ENCODE measurements at places on chromosomes 16 and 17.

DNA sequence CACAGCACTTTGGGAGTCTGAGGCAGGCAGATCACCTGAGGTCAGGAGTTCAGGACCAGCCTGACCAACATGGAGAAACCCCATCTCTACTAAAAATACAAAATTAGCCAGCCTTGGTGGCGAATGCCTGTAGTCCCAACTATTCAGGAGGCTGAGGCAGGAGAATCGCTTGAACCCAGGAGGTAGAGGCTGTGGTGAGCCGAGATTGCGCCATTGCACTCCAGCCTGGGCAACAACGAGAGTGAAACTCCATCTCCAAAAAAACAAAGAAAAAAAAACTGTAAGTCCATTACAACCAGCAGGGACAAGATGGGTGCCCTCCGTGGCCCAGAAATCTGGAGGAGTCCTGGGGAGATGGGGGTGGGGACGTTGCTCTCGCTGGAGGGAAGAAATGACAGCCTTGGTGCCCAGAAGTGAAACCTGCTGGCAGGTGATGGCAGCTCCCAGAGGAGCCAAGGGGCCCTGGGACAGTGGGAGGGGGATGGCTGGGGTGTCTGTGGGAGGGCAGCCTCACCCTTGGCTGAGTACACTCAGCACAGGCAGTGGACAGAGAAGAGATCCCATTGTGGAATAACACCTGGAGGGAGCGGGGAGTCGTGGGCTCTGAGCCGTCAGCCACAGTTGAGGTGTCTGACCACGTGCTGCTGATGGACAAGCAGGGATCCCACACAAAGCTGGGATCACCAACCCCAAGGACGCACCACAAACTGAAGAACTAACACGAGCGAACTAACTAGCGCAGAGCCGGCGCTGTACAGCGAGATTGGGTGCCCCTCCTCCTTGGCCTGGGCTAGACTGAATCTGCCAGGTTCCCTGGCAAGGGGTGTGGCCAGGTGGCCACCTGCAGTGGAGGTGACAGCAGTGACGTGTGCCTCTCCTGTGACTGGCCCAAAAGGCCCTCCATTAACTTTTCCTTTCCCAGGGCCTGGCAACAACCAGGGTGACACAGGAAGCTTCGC is 46.9 kb upstream of the BAHCC1 start:
- no peak for DNase-seq

GRCh38 chr17:8018436-8018835 is 16.0 kb downstream of the GUCY2D start:
- no peak for DNase-seq

DNA sequence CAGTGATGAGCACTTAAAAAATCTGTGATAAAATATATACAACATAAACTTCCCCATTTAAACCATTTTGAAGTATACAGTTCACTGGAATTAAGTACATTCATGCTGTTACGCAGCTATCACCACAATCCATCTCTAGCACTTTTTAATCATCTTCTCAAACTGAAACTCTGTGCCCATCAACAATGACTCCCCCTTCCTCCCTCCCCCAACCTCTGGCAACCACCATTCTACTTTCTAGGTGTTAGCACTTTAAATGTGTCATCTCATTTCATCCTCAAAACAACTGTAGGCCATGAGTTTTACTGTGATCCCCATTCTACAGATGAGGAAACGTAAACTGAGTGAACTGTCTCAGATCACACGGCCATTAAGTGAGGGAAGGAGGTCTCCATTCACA is 13.8 kb upstream of the TMEM98 start:
- DNase-seq: no peak

- DNase-seq: no peak
Measured at GRCh38 chr16:71467810-71468209, 5.8 kb upstream of the ZNF23 start.

GRCh38 chr16:82358161-82358560 is 188.1 kb upstream of the MPHOSPH6 start:
- no peak for DNase-seq

GRCh38 chr17:67487506-67487905 is 110.4 kb downstream of the PITPNC1 start:
- DNase-seq: no peak

DNA sequence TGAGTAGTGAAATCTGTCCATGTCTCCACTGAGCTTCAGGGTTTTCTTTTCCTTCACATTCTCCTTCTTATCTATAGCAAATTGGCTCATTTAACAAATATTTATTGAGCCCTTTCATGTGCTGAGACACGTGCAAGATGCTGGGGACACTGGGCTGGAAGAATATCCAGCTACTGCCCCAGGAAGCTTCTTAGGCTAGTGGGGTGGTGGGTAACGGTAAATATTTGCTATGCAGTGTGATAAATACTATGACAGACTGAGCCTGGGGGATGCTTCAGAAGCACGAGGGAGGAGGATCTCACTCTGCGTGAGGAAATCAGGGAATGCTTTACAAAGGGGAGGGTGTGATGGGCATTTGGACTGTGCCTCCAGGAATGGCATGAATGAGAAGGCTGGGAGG is 524.1 kb downstream of the GRIN2A start:
- no peak for DNase-seq

DNA sequence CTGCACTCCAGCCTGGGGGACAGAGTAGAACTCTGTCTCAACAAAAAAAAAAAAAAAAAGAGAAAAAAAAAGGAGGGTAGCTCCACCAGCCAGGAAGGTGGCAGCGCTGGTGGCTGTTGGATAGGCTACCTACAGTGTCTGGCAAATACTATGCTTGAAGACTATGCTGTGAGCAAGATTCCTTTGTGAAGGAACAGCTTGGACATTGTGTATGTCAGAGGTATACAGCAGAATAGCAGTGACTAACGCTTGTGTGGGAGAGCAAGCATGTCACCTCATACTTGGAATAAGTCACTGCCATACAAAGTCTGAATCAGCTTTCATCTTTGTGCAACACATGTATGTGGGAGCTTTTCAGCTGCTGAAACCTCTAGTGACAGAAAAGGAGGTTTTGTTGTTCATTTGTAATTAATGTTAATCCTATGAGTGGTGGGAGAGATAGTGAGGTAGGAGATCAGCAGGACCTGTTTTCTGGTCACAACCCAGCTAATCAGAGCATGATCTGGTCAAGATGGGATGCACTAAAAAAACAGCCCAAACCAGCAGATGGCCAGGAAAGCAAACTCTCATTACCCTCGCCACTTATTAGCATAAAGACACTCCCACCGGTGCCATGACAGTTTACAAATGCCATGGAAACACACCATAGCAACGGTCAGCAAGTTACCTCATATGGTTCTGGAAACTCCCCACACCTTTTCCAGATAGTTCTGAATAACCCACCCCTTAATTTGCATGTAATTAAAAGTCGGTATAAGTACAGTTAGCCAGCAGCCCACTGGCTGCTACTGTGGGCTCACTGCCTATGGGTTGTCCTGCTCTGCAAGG is 6.8 kb upstream of the ITGAD start:
- DNase-seq: no peak

- no peak for DNase-seq
Measured at GRCh38 chr16:55821210-55821609, 11.7 kb downstream of the CES1 start.

- no peak for DNase-seq
Measured at GRCh38 chr16:71807905-71808592, 585 bp downstream of the AP1G1 start.

DNA sequence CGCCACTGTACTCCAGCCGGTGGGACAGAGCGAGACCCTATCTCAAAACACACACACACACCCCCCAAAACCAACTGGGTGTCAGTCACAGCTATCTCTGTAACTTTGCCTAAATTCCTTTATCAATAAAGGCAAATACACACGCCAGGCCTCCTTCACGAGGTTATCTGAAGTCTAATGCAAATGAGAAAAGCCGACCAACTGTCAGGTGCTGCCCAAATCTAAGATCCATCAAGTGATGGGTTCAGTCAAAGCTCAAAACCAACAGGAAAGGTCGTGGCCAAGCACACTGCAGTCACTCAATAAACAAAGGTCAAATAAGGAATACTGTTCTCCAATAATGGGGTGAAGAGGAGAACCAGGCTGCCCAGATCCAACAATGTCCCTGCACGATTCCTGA is 1.1 kb downstream of the ANKFY1 start:
- no peak for DNase-seq

DNA sequence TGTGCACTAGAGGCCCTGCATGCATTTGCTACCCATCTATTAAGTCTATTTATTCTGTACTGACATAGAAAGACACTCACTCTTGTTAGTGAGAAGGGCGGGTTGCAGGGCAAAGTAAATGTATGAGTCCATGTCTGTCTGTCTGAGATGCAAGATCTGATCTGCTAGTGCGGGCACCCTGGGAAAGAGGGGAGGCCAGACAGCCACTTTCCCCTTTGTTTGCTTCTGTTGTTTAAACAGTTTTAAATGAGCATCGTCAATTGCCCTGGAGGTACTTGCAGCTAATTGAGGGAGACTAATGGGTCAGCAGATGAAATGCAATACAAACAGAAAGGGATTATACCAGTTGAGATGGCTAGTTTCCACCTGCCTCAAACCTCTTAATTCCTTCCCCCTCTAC is 24.9 kb downstream of the SCNN1G start:
- no peak for DNase-seq

GRCh38 chr17:68290955-68291835 is at the start of the genes ARSG and SLC16A6:
ARSG (plus strand) TSS chr17:68291495; CDS start chr17:68307494, 15,999 bp downstream.
SLC16A6 (minus strand) TSS chr17:68291127; CDS start chr17:68278320, 12,807 bp downstream.
- peak; percentile 65 for DNase-seq

DNA sequence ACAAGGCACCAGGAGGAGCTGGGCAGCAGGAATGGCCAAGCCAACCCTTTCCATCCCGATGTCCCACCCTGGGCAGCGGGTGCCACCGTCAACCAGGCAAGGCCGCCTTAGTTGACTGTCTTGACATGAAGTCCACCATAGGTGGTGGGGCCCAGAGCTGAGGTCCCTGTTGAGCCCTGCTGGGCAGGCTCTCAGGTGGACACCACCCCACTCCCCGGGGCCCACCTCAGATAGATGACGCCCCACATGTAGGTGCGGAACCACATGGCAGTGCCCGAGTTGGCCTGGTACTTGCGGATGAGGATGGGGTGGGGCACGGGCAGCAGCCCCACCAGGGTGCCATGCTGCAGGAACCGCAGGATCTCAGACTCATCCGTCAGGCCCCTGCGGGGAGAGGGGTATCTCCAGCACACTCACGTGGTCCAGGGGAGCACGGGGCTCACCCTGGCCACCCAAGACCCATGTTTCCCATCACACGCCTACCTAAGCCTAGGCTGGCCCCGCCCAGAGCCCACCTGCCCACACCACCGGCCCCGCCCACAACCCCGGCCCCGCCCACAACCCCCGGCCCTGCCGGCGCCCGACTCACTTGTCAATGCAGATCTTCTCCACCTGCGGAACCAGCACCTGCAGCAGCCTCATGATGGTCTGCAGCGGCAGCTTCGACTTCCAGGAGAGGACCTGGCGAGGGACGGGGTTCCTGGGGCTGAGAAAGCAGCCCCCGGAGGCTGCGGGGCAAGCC is 16.2 kb downstream of the OTOP3 start:
- DNase-seq: no peak

DNA sequence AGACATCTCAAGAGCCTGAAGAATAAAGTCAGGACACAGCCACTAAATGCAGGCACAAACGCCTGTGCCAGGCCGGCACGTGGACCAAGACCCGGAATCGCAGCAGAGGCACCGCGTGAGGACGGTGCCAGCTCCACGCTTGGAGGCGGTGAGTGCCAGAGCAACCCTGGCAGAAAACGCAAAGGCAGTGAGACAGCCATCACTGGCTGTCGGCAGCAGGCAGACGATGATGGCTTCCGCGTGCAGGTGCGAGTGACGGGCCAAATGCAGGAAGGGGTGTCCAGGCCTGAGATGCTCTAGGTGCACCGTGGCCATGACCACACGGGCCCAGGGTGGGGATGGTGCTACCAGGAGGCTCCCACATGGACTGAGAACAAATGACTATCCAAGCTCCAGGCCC is 78.8 kb downstream of the LMF1 start:
- no peak for DNase-seq

GRCh38 chr16:84302111-84302954 is 7.7 kb downstream of the WFDC1 start:
- DNase-seq: no peak

- DNase-seq: no peak
Measured at GRCh38 chr17:66349521-66350254, 47.3 kb downstream of the PRKCA start.

DNA sequence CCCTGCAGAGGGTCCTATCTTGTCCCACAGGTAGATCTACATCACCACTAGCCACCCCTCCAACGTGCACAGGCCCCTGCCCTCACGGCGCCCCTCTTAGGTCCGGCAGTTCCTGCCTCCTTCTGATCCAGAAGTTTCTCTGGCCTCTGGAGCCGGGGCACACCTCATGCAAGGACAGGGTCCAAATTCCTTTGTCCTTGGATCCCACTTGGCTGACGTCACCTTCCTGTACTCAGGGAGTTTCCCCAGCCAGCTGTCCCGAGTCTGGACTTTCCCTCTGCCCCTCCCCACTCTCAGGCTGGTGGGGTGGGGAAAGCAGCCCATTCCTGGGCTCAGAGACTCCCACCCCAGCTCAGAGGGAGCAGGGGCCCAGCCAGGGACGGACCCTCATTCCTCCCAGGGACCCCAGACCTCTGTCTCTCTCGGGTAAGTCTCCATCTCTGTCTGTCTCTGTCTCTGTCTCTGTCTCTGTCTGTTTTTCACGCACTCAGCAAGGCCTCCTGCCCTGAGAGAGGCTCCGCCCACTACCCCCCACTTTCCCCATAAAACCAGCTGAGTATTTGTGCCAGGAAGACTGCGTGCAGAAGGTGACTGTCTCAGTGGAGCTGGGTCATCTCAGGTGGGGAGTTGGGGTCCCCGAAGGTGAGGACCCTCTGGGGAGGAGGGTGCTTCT is at the start of gene IL32:
TSS of gene IL32 (plus strand) at position 572 of the 673 bp plus-strand sequence. CDS start 172 bp downstream, outside the sequence.
- peak; percentile 50 for DNase-seq

GRCh38 chr16:71630808-71631207 is 4.8 kb downstream of the MARVELD3 start:
- no peak for DNase-seq

GRCh38 chr17:5587438-5588032 is 3.2 kb upstream of the NLRP1 start:
- peak; percentile 57 for DNase-seq

- no peak for DNase-seq
Measured at GRCh38 chr17:78267253-78268073, 36.0 kb downstream of the TMEM235 start.

DNA sequence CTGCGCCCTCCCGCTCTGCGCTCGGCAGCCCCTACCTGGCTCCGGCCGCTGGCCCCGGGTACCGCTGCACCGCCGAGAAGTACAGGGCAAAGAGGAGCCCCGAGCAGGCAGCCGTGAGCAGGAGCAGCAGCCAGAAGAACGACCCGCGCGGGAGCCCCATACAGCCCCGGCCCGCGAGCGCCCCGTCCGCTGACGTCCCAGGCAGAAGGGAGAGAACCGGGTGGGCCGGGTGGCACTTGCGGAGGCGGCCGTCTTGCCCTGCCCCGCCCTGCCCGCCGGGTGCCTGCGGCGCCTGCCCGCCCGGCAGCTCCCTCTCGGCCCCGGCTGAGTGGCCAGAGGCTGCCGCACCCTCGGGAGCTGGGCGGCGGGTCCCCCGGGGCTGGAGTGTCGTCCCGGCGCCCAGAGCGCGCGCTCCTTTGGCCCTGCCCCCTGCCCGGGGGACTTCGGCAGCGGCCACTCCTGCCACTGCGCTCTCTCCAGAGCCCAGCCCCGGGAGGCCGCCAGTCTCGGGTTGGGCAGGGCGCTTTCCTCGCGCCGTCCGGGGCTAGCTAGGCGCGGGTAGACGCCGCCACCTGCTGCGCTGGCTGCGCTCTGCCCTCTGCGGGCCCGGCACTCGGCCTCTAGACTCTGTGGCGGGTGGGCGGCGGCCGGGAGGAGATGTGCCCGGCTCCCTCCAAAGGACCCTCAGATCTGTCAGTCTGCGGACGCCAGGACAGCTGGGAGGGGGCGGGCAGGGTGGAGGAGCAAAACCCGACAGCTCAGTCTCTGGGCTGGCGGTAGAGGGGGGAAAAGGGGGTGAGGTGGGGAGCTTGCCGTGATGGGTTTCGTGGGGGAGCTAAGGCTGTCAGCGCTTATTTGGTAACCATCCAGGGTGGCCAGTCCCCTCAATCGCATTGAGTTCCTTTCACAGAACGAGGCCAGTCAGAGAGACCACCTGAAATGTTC is at the start of gene ST6GALNAC2:
TSS of gene ST6GALNAC2 (minus strand) at position 212 of the 945 bp plus-strand sequence. CDS start at position 160, 52 bp downstream.
- DNase-seq: no peak
